Osteoblast (primary cell): ENCODE measurements at places on chromosomes 7 and 10. TPM values are rescaled to one million over a fixed set of nuclear protein-coding genes. Genes with fewer than 3 reads are reported as not detected.

Gene MSS51
- 2.2 and 2.4 TPM in 2 replicates for total RNA-seq

Gene RBM17
- 29.3 and 31.8 TPM in 2 replicates for total RNA-seq

Gene MRC1
- total RNA-seq, result under 0.01 and 0.36 TPM in 2 replicates

GRCh38 chr10:127406018-127406550 is 143.0 kb upstream of the NPS start:
- H3K4me3 ChIP-seq, result no peak overlapping the region
- peaks cover 15% of the 10 kb centered on the region for H3K36me3 ChIP-seq
- no peaks in the 10 kb centered on the region for H3K4me1 ChIP-seq
- H3K27me3 ChIP-seq, result no peaks in the 10 kb centered on the region
- DNase-seq, result no peak

- no peak overlapping the region for H3K4me3 ChIP-seq
- no peaks in the 10 kb centered on the region for H3K36me3 ChIP-seq
- no peak for DNase-seq
- H3K27me3 ChIP-seq, result no peaks in the 10 kb centered on the region
- peaks cover 14% of the 10 kb centered on the region for H3K4me1 ChIP-seq
- H3K27ac ChIP-seq, result no peak overlapping the region
These were observed 28.1 kb downstream of the DLG5 start for GRCh38 chr10:77898323-77899079.

DNA sequence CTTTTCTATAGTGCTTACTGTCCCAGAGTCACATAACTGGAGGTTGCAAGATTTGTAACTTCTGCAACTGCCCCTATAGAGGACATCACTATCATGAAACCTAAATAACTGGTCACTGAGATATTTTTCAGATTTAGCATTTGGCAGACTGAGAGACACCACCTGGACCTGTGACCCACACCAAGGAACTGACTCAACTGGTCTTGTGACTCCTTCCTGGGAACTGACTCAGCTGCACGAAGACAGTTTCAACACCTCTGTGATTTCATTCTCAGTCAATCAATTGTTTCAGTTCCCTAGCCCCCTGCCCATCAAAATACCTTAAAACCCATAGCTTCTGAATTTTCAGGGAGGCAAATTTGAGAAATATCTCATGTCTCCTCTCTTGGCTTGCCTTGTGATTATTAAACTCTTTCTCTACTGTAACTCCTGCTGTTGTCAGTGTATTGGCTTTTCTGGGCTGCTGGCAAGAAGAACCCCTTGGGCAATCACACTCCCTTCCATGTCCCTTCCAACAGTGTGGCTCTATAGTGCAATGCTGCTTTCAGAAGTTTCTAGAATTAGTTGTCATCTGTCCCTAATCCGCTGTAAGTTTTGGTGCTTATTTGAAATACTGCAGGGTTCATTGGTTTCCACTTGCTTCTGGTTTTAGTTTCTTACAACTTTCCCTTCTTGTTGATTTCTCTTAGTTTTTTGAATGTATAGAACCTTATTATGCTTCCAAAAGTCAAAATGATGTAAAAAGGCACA is 127.8 kb upstream of the ADCY1 start:
- H3K27ac ChIP-seq, result no peak overlapping the region
- no peaks in the 10 kb centered on the region for H3K4me1 ChIP-seq
- H3K36me3 ChIP-seq, result no peaks in the 10 kb centered on the region
